H7 (cell line): ENCODE measurements at places on chromosomes 11 and 22.
A peak's percentile ranks its signal among the peaks of the same experiment; 100 is the strongest.

- DNase-seq, result no peak
These were observed 57.0 kb downstream of the PDE3B start for GRCh38 chr11:14700593-14700992.

DNA sequence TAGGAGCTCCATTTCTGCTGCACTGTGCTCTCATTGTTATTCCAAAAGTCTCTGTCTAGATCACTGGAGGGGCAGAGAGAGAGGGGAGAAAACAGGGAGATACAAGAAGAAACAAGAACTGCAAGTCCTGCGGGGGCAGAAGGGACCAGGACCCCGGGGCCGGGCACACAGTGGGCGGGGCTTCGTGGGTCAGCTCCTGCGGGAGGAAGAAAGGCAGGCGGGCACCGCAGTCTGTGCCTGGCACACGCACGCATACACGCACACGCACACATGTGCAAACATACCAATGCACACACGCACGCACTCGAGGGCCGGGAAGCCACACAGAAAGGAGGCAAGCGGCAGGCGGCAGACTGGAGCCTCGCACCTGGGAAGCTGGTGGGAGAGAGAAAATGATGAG lies 33.6 kb downstream of the SYT7 start:
- no peak for DNase-seq

DNA sequence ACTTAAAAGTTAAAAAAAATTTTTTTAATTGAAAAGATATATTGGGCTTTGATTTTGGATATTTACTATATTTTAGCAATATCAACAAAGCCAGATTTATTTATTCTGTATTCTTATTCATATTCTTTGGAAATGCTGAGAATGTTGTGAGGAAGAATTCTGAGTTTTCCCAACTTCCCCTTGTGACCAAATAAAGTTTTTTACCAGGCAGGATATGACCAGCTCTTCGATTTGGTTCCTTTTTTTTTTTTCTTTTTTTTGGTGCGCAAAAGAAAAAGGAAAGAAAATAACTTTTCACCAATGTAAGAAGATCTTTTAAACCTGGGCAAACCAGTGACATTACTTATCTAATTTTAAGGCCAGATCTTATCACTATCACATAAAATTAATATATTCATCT lies 12.9 kb downstream of the TCP11L1 start:
- no peak for DNase-seq

DNA sequence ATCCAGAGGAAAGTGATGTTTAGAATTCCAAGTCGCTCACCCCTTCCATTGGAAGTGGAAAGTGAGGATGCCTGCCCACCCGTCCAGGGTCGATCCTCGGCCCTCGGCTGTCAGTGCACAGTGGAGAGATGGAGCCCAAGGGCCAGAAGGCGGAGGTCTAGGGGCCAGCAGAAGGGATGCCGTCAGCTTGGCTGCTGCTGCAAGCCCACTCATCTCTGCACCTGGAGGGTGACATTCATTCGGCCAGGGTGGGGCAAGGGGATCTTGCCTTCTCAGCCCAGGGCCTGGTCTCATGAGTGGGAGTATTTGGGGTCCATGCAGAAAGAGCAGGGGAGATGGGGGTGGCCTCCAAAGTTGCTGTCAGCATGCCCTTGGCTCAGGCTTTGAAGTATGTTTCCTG lies 30.7 kb downstream of the LINC01488 start:
- DNase-seq, result no peak

DNA sequence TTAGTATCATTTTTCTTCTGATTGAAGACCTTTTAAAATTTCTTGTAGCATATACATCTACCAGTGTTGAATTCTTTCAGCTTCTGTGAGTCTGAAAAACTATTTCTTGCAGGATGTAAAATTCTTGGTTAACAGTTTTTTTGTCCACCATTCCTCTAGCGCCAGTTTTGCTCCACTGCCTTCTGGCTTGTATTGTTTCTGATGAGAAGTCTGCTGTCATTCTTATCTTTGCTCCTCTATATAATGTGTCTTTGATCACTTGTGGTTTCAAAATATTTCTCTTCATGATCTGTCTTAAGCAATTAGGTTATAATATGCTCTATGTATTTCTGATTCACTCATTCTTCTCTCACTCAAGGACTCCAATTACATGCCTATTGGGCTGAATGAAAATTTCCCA lies 152.3 kb downstream of the INSC start:
- DNase-seq, result no peak

- no peak for DNase-seq
These were observed 5.3 kb downstream of the MALAT1 start for GRCh38 chr11:65503949-65504673.

GRCh38 chr22:50269970-50270665 lies at the start of gene MAPK11:
Gene MAPK11, minus strand, starts transcription at chr22:50270380. Its CDS starts 88 bp downstream, at chr22:50270292.
- DNase-seq, result peak; percentile 89

DNA sequence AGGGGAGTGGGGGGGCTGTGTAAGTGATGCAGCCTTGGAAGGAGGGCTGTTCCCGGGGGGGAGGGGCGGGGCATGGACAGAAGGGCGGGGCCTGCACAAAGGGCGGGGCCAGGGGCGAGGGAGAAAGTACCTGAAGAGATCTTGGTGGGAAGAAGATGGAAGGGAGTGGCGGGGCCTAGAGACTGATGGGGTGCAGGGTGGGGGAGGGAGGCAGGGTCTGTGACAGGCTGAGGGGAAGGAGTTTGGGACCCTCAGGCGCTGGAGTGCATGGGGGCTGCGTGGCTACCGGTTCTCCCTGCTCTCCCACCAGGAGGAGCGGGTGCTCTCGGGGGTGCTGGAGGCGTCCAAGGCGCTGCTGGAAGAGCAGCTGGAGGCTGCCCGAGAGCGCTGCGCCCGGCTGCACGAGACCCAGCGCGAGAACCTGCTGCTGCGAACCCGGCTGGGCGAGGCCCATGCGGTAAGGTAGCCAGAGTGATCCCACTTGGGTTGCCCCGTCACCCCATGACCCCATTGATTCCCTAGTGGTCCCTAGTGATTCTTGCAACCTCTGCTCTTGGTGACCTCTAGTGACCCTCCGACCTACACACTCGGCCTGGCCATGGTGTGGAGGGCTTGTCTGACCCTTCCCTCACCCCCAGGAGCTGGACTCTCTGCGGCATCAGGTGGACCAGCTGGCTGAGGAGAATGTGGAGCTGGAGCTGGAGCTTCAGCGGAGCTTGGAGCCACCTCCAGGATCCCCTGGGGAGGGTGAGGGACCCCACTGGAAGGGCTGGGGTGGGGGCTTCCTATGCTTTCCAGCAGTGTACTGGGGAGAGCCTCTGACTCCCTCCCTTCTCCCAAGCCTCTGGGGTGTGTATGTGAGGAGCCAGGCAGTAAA lies 3.1 kb downstream of the CCDC88B start:
- peak; percentile 50 for DNase-seq

GRCh38 chr11:44598831-44599230 lies 33.4 kb downstream of the CD82 start:
- DNase-seq, result no peak

DNA sequence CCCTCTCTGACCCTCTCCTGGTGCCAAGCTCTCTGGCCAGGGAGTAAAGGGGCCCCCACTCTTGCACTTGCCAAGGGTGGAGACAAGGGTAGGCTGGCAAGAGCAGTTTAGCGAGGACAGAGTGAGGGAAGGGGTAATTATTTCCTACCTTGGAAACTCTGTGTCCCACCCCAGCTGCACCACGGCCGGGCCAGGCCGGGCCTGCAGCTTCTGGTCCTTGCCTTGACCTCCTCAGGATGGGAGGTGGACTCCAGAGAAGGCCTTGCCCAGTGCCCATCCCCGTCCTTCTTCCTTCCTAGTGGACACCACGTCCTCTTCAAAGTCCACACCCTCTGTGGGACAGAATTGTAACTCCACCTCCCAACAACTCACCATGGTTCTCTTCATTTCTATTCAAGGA lies 18.4 kb upstream of the OSBPL5 start:
- peak; percentile 23 for DNase-seq

GRCh38 chr11:77668760-77669159 lies 31.2 kb upstream of the CLNS1A start:
- DNase-seq, result no peak

DNA sequence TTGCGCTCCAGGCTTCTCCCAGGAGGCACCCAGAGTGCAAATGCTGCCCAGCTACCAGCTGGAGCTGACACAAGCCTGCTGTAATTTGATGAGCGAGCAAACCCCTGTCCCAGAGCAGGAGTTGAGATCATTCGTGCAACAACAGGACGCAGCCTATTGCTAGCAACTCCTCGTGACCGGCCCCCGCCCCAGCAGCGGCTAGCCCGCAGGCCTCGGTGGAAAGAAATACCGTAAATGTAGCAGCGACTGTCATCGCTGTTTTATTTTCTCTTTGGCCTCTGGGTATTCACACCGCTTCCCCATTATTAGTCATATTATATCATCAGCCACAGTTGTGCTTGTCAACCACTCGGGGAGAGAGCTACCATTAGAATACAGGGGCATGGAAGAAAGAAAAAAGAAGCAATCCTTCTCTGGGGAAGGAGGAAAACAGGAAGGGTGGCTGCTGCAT lies 59.2 kb upstream of the ATXN10 start:
- DNase-seq, result no peak

GRCh38 chr11:128180441-128181087 lies 406.8 kb downstream of the ETS1 start:
- DNase-seq, result no peak

- DNase-seq, result no peak
These were observed 3.0 kb downstream of the PNPLA2 start for GRCh38 chr11:821512-822371.

DNA sequence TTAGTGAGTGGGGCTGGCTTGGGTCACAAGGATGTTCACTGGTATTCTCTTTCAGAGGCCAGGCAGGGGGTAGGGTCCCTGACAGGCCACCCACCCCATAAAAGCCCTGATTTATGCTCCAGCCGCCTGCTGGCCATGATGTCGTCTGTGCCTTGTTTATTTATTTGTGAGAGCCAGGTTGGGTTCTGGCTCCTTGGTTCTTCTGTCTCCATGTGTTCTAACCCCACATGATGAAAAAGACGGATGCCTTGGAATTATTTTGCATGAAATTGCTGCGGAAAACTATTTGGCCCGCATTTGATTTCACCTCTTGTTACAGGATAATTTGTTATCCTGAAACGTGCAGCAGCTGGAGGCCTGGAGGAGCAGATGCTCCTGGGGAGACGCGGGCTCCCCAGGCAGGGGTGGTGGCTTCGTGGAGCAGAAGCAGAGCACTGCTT lies 46.3 kb upstream of the WNT11 start:
- DNase-seq, result no peak

GRCh38 chr11:121656328-121657090 lies 203.7 kb upstream of the SORL1-AS1 start:
- DNase-seq, result peak; percentile 23

GRCh38 chr11:107679255-107680024 lies 32.4 kb downstream of the SLN start:
- no peak for DNase-seq

- DNase-seq, result peak; percentile 22
These were observed 35.0 kb downstream of the DKK3 start for GRCh38 chr11:11973361-11973800.

DNA sequence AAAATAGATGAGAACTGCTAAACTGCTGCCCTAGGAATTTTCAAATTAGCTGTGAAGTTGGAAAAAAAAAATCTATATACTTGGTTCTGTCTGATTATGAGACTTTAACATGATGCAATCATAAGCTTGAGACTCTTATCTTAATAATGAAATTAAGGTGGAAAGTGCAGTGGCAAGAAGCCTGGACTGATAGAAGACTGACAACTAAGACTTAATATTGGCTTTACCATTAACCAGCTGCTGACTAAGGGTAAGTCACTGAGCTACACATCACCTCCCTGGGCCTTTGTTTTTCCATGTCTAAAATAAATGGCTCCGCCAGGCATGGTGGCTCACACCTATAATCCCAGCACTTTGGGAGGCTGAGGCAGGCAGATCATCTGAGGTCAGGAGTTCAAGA lies 56.9 kb downstream of the SLC35F2 start:
- DNase-seq, result no peak

- no peak for DNase-seq
These were observed 158.7 kb upstream of the PDGFD start for GRCh38 chr11:104322696-104323095.

DNA sequence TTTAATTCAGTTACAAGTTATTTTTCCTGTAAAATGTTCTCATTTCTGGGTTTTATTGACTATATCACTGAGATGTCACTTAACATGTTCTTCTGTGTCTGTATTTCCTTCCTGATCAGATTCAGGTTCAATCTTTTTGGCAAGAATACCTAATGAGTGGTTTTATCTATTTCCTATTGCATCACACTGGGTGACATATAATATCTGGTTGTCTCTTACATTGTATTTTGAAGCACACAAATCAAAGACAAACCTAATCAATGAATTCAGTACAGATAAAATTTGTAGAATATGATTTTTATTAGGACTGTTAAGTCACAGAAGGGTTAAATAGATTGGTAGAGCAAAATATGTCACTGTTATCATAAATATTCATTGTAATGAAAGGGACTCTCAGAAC lies 60.4 kb downstream of the BCL2L13 start:
- no peak for DNase-seq

GRCh38 chr22:43308836-43309235 lies 34.3 kb downstream of the SCUBE1 start:
- DNase-seq, result no peak

- DNase-seq, result no peak
These were observed 151.3 kb downstream of the DLG2 start for GRCh38 chr11:85475660-85476517.

- DNase-seq, result no peak
These were observed 448.0 kb upstream of the FAT3 start for GRCh38 chr11:91776655-91777054.

- no peak for DNase-seq
These were observed 63.5 kb downstream of the LUZP2 start for GRCh38 chr11:24560324-24560723.

DNA sequence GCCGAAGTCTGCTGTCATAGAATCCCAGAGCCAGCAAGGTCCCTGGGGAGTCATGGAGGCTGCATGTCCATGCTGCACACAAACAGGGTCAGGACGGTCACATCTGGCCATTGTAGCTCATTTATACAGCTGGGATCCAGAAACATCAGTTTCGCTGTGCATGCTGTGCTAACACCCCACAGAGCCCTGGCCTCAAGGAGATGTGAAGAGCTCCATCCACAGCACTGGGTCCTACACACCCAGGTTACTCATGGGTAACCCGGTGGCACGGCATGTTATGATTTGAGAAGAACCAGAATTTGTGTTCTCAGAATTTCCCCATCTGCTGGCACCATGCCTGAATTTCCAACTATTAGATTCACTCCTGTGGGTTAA lies 146.3 kb upstream of the ARHGAP20 start:
- DNase-seq, result no peak

- peak; percentile 64 for DNase-seq
These were observed 5.5 kb upstream of the SHISA8 start for GRCh38 chr22:41920271-41920976.

DNA sequence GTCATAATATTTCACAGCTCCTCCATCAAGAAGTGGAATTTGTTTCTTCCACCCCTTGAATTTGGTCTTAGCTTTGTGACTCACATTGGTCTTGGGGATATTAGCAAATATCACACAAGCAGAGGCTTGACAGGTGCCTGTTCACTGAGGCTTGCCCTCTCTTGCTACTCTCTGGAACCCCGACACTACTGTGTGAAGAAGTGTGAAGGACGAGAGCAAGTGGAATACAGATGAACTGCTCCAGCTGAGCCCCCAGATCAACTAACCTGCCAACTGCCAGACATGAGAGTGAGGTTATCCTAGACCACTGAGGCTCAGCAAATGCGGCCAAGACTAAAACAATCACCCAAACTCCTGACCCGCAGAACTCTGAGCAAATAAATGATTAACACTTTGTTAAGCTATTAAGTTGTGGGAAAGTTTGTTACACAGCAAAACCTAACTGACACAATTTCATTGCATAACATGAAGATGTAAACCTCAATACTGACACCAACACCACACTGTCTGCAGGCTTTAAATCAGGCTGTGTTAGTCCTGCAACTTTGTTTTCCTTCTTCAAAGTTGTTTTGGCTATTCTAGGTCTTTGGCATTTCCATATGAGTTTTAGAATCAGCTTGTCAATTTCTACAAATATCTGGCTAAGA lies 142.5 kb downstream of the APOL5 start:
- DNase-seq, result no peak
